BE2C (cell line): ENCODE measurements at places on chromosomes 3 and 15.

- DNase-seq, result no peak
These were observed 18.3 kb downstream of the PTPRG start for GRCh38 chr3:61579685-61580084.

DNA sequence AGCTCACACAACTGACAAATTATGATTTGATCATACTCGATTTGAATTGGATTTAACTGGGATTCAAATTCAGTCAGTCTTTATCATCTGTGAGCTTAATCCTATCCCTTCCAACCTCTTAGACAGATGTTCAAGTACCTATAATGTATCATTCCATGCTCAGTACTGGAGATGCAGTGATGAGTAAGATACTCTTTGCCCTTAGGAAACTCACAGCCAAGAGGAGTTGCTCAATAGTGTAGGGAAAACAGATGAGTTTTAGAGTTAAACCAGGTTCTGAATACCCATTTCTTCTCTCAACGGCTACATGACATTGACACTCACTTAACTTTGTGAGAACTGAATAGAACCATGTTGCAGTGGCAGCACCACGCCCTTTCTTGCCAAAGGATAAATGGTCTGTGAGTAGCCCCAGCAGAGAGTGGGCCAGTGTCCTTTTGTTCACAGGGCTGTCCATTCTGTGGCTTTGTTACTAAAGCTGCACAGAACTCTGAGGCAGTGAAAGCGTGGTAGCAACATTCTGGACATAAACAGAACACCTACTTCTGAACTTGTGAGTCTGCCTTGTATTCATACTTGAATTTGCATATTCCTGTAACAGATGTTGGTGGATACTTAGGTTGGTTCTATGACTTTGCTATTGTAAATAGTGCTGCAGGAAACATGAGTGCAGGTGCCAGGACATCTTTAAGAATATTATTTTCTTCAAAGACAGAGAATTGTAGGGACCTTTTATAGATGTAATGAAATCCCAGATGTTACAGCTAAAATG, 91.6 kb downstream of the RASA2 start:
- no peak for DNase-seq

DNA sequence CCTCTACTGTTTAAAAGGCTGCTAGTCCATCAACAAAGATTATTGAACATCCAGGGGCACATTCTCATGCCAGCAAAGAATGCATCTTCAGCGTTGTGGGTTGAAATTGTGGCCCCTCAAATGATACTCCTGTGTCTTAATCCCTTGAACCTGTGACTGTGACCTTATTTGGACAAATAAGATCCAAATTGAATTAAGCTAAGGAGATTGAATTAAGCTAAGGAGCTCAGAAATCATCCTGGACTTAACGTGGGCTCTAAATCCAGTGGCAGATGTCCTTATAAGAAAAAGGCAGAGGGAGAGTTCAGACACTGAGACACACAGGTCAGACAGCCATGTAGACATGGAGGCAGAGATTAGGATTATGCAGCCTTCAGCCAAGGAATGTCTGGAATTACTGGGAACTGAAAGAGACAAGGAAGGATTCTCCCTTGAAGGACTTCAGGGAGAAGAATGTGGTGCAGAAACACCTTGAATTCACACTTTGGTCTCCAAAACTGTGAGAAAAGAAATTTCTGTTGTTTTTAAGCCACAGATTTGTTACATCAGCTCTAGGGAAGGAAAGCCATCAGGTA, 57.3 kb upstream of the SLC24A5 start:
- DNase-seq, result no peak

DNA sequence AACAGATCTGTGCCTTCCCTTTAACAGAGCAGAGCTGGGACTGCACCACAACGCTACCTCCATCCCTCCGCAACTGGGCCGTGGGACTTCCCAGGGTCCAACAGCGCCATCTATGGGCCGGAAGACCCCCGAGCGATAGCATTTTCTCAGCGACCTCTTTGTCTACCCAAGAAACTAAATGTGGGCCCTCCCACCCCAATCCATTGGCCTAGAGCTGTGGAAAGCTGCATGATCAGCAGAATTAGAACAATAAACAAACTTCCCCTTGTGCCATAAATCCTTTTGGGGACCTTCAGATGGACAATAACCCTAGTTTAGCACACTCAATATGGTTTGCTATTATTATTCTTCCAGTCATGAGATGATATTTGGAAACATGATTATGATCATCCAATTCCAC, 74.8 kb upstream of the NTRK3 start:
- peak; percentile 88 for DNase-seq

- no peak for DNase-seq
These were observed 103.9 kb downstream of the SHQ1 start for GRCh38 chr3:72744330-72744729.

GRCh38 chr15:69289342-69290146, 9.2 kb upstream of the PAQR5 start:
- no peak for DNase-seq

- no peak for DNase-seq
These were observed 147.9 kb downstream of the SERPINI1 start for GRCh38 chr3:167883452-167883851.
